ENCODE measurements at places on chromosomes 16 and 17.

- no peak for DNase-seq
Observed at GRCh38 chr16:68233835-68234187, 2.1 kb downstream of the ESRP2 start.

DNA sequence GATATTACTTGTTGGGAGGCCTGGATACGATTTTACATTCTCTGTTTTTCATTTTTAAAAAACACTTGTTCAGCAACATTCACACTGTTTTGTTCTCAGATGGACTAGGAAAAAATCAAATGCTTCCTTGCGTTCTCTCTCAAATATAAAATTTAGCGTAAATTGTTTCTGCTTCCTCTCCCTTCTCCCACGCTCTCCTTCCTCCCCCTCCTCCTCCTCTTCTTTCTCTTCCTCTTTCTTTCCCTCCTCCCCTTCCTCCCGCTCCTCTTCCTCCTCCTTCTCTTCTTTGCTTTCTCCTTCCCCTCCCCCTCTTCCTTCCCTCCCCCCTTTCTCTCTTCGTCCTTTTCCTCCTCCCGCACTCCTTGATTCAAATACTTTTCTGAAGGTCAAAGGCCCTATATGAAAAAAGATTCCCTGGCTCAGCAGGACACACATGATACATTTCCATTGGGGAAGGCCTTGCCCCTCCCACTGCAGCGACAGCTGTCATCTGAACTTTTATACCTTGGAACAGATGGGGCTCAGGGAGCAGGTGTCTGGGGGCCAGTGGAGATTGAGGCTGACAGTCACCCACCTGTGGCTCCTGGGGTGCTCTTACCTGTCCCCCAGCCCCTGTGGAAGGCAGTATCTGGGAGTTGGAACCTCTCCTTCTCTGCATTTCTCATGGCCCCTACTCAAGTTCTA, 99.4 kb upstream of the SDK2 start:
- no peak for DNase-seq

DNA sequence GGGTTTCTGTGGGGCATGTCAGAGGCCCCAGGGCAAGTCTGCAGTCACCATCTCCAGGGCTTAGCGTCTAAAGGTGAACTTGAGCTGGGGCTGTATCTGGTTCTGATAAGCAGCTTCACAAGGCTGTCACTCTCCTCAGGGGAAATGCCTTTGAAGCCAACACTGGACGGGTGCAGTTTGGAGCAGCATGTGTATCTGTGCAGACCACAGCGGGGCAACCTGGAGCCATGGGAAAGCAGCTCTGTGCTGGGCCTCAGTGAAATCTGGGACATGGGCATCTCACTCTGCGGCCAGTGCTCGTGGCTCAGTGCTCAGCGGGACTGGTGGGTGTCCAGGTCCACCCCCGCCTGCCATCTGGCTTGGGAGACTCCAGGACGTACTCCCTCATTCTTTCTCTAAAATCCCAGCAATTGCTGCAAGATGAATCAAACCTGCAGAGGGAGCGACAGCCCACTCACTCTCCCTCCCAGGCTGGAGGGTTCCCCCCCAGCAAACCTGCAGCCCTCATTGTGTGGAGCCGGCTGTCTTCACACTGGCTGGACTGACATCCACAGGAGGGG, 63.5 kb downstream of the PRMT7 start:
- no peak for DNase-seq

- DNase-seq, result no peak
Observed at GRCh38 chr16:15523092-15523541, 88.7 kb downstream of the BMERB1 start.

GRCh38 chr17:29469276-29469675, 79.1 kb downstream of the TAOK1 start:
- no peak for DNase-seq

DNA sequence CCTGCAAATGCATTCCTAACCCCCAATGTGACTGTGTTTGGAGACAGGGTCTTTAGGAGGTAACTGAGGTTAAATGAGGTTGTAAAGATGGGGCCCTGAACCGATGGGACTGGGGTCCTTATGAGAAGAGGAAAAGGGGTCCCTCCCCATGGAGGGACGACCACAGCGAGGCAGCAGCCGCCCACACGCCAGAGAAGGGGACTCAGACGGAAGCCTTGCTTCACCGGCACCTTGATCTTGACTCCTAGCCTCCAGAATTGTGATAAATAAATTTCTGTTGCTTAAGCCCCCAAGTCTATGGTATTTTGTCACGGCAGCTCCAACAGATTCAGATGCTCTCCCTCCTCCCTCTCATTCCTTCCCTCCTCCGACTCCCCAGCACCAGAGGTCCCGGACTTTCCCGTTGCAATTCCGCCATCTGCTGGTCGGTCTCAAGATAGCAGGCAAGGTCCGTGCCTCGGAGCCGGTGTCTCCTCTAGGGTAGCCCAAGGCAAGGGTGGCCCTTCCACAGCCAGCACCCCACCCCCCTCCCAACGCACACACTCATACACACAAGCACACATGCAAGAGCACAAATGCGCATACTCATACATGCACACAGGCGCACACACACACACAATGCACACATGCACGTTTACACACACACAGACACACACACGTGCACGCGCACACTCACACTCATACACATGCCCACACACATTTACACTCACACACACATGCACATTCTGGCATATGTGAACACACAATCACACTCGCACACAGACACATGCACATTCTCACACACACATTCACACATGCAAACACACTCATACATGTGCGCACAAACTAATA, 23.1 kb upstream of the C16orf78 start:
- peak; percentile 34 for DNase-seq

DNA sequence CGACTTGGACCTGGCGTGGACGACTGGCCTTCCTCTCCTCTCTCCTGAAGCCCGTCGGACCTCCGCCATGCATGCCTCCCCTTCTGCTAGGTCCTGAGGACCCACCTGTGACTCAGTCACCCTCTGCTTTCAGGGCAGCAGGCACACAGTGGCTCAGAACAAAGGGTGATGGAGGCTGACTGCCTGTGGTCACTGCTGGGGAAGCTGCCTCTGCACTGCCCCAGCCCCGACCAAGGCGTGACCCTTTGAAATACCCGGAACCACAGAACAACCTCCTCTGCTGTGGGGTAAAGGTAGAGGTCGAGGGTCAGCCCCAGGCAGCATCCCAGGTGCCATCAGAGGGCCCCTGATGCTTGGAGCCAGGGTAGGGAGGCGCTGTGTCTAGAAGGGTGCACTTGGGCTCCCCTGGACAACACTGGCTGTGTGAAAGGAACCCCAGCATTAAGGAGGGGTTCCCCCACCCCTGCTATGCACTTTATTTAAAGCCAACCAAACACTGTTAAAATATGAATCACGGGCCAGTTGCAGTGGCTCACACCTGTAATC, 12.5 kb upstream of the SLC4A1 start:
- no peak for DNase-seq

DNA sequence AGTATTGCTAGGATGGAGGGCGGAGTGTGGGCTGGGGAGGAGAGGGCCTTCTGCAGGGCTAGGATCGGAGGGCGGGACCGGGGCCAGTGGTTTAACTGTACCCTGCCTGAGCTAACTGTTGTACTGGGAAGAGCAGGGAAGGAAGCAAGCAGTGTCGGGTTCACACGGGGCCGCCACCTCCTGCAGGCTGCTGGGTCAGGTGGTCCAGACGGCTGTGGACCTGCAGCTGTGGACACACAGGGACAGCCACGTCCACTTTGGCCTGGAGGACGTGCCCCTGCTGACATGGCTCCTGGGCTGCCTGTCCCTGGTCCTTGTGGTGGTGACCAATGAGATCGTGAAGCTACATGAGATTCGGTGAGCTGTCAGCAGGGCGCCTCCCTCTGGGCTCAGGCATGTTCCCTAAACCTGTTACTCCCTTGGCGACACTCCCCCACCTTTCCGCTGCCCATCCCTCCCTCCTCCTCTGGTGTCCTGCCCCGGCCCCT, 16.6 kb downstream of the CASKIN2 start:
- DNase-seq, result no peak

DNA sequence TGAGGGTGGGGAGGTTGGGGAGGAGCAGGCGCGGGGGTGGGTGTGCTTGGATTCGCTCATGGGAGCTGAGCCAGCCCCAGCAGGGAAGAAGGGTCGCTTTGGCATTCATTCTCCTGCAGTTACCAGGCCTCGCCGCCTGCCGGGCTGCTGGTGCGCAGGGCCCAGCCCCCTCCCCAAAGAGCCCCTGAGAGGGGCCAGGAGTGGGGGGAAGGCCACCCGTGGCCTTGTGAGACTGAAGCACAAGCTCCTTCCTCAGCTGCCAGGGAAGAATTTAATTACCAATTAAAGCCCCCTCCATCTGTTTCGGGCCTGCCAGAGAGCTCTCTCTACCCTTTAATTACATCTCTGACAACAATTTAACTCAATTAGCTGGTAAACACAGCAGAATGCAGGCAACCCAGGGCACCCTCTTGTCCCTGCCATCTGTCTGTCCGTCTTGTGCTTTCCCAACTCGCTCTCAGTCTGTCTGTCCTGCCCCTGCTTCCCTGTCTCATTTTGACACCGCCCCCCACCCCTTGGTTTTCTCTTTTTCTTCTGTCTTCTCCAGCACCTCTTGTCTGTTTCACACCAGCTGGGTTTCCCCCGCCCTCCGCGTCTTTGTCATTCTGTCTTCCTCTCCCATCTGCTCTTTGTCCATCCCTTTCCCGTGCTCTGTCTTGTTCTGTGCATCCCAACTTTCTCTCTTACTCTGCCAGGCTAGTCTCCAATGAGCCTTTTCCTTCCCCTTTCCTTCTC, 32.7 kb downstream of the CDK5RAP3 start:
- no peak for DNase-seq

DNA sequence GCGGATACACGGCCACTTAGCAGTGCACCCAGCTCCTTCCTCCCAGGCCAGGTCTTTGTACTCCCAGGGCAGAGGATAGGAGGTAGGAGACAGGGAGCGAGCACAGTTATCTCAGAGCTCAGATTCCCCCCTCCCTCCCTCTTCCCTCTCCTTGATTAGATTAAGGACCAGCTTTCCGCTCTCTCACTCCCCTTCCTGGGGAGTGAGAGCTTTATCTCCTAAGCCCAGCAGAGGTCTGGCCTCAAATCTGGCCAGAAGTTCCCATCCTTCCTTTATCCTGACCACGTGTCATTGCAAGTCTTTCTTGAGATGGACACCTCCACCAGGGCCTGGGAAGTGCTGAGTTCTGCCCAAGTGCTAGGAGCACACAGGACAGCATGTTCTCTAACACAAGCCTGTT, 5.1 kb downstream of the ARL4D start:
- DNase-seq, result no peak

DNA sequence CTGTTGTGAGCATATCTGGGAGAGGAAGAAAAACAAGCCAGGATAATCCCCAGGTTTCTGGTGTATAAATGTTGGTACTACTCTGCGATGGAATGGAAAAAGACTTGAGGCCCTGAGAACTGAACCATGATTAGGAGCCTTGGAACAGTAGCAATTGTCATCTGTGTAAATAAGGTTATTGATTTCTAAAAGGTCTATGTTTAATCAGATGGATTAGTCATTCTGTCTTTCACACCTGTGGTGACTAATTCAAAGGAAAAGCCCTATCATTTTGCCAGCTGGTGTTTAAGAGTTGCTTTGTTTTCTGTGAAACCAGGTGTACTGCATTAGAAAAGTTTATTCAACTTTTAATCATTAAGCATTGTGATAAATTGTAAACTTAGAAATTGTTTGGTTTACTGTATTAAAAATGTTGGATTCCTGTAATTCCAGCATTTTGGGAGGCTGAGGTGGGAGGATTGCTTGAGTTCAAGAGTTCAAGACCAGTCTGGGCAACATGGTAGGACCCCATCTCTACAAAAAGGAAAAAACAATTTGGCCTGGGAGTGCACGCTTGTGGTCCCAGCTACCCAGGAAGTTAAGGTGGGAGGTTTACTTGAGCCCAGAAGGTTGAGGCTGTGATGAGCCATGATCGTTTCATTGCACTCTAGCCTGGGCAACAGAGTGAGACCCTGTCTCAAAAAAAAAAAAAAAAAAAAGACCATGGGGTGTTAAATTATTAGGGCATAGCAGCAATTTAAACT, 29.0 kb upstream of the KPNB1 start:
- no peak for DNase-seq

DNA sequence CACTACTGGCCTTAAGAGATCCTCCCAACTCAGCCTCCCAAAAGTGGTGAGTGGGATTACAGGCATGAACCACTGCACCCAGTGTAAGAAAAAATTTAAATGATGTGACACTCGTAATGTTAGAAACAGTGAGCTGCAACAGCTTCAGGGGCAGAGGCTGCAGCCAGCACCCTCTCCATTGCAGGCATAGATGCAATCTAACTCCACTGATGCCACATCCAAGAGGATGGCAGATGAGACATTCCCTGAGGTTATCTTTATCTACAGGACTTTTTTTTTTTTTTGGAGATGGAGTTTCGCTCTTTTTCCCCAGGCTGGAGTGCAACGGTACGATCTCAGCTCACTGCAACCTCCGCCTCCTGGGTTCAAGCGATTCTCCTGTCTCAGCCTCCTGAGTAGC, 19.9 kb downstream of the ZCCHC14 start:
- DNase-seq, result no peak

- peak; percentile 8 for DNase-seq
Observed at GRCh38 chr16:68564382-68564985, 25.4 kb downstream of the ZFP90 start.

DNA sequence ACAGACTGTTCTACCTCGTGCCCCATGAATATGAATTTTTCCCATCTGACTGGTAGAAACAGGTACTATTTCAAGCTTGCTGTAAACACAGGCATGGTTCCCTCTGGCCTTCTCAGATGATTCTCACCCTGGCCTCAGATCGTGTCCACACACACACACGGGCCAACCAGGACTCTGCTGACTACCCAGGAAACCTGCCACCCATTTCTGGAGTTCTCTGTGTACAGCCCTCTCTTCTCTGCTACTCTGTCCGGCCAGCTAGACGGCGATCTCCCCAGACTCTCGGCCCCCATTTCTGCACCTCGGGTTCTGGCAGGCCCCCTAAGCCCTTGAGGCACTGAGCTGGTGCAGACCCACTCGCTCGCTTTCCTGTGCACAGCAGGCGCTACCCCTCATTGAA, 31.2 kb downstream of the RPA1 start:
- no peak for DNase-seq

- DNase-seq, result no peak
Observed at GRCh38 chr16:23408242-23408822, 44.7 kb downstream of the COG7 start.

DNA sequence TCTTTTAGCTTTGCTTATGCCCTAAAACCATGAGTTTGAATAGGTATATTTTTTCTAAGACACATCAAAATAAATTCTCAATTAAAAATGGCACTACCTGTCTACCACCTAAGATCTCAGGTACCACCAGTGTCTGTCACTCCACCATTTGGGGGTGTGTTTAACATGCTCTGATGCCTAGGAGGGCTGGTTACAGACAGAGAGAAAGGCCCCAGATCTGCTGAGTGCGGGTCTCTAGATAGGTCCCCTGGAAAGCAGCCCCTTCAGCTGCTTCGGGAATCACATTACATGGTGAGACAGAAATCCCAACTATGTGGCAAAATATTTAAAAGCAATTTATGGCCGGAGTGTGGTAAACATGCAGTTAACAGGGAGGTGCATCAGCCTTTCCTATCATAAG, 653 bp upstream of the VAC14 start:
- DNase-seq, result no peak
